ENCODE measurements at places on chromosomes 7 and 10. TPM values are rescaled to one million over a fixed set of nuclear protein-coding genes. Genes with fewer than 3 reads are reported as not detected.

The DEPP1 gene
- total RNA-seq, result 4.0 TPM

DNA sequence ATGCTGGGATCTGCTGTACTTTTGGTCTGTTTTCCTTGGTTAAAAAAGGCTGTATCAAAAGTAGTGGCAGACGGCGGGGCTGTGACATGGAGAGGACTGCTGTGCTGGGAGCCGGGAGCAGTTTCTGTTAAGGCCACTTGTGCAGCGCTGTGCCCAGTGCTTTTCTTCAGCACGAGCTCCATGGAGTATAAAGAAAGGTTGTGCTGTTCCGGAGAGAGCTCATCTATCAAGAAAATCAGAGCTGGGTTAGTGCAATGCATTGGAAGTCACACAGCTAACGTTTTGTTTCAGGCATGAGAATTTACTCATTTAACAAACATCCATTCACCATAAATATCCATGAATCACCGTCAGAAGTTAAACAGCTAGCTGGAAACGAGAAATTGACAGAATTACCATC lies 62.0 kb downstream of the KIAA1549 start:
- H3K27ac ChIP-seq, result no peak overlapping the region
- H3K36me3 ChIP-seq, result no peaks in the 10 kb centered on the region
- no peaks in the 10 kb centered on the region for H3K4me1 ChIP-seq
- no peak for DNase-seq
- no peak overlapping the region for H3K4me3 ChIP-seq
- no peaks in the 10 kb centered on the region for H3K27me3 ChIP-seq

DNA sequence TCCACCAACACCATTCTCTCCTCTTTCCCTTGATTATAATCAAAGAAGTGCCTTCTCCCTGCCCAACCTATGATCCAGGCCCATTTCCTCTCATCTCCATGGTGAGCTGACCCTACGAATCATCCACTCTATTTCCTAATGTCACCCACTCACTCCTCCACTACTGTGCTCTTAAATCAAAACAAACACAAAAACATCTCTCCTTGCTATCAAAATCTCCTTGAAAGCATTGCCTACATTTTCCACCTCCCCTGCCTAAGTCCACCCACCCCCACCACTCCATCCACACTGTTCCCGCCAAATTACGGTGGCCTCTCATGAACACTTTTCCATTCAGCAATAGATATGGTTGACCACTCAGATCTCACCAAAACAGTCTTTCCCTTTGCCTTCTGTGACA lies 5.3 kb downstream of the DYDC1 start:
- H3K4me3 ChIP-seq, result no peak overlapping the region
- H3K36me3 ChIP-seq, result no peaks in the 10 kb centered on the region
- H3K27ac ChIP-seq, result no peak overlapping the region
- DNase-seq, result no peak

- no peaks in the 10 kb centered on the region for H3K36me3 ChIP-seq
- no peak for DNase-seq
- H3K27ac ChIP-seq, result no peak overlapping the region
- no peak overlapping the region for H3K4me3 ChIP-seq
- H3K4me1 ChIP-seq, result no peaks in the 10 kb centered on the region
These were observed 37.6 kb upstream of the AGBL3 start for GRCh38 chr7:134948736-134949135.

- H3K36me3 ChIP-seq, result peaks cover 17% of the 10 kb centered on the region
- H3K27ac ChIP-seq, result no peak overlapping the region
- H3K4me3 ChIP-seq, result no peak overlapping the region
- no peak for DNase-seq
- H3K27me3 ChIP-seq, result no peaks in the 10 kb centered on the region
These were observed 84.0 kb downstream of the ORC5 start for GRCh38 chr7:104123786-104124185.

- H3K4me1 ChIP-seq, result no peaks in the 10 kb centered on the region
- H3K27ac ChIP-seq, result no peak overlapping the region
- H3K36me3 ChIP-seq, result no peaks in the 10 kb centered on the region
- H3K4me3 ChIP-seq, result no peak overlapping the region
- no peak for DNase-seq
These were observed 44.2 kb upstream of the RNF148 start for GRCh38 chr7:122746948-122747347.

- no peaks in the 10 kb centered on the region for H3K27me3 ChIP-seq
- DNase-seq, result no peak
- no peak overlapping the region for H3K27ac ChIP-seq
- H3K4me3 ChIP-seq, result no peak overlapping the region
These were observed 25.4 kb upstream of the CNPY1 start for GRCh38 chr7:155571581-155572345.

Data from naive thymus-derived CD4-positive, alpha-beta T cell (primary cell).